ENCODE measurements at places on chromosomes 1 and 21.
A peak's percentile ranks its signal among the peaks of the same experiment; 100 is the strongest.

DNA sequence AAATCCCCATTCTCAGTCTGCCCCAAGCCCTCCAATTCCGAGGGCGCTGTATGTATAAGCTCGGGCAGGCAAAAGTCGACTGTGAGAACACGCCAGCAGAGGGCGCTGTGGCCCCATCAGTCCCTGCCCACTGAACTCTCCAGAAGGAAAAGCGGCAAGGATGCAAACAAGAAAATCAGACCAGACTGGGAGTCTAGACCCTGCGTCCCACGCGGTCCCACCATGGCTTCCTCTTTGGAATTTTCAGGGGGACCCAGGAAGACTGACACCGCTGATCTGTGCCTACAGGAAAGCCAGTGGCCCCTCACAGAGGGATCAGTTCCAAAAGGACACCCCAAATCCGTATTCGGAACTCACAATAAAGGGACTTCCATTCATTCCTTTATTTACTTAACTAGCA is 19.5 kb downstream of the TEX35 start:
- peak; percentile 70 for DNase-seq

- no peak for DNase-seq
Observed at GRCh38 chr1:6035719-6036118, 10.0 kb upstream of the KCNAB2 start.

DNA sequence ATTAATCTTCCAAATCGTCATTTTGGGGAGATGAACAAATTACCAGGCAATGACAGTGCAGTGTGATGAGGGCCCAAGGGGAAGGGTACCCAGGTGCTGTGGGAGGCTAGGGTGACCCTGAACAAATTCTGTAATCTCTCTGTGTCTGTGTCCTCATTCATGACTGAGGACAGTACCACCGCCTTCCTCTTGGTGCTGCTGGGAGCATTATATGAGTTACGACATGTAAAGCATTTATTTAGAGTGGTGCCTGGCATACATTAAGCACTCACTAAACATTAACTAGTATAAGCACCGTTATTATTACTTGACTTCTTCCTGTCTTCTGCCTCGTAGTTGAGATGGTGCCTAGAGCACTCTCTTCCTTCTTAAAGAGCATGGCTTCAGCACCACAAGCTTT is 468.2 kb upstream of the VAMP3 start:
- no peak for DNase-seq

GRCh38 chr1:25083481-25084345 is 148.6 kb downstream of the SYF2 start:
- DNase-seq, result no peak

- no peak for DNase-seq
Observed at GRCh38 chr1:16372535-16373285, 5.7 kb downstream of the SZRD1 start.

DNA sequence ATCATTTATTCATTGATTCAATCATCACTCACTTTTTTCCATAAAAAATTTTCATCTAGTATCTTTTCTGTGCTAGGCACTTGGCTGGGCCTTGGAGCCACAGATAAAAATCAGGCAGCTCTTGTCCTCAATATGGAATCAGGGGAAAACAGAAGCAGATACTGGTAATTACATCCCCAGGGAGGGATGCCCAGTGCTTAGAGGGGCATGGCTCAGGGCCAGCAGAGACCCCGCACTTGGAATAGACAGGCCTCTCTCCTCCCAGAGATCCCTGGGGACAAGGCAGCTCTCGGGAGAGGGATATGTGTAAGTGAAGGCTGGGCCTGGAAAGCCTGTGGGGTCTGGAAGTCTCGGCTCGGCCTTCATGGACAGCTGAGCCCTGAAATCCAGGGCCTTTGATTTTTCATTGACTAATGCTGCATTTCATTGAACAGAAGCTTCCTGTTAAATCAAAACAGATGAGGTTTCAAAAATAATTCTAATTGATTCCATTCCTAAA is 180.4 kb downstream of the FOXD2 start:
- no peak for DNase-seq

DNA sequence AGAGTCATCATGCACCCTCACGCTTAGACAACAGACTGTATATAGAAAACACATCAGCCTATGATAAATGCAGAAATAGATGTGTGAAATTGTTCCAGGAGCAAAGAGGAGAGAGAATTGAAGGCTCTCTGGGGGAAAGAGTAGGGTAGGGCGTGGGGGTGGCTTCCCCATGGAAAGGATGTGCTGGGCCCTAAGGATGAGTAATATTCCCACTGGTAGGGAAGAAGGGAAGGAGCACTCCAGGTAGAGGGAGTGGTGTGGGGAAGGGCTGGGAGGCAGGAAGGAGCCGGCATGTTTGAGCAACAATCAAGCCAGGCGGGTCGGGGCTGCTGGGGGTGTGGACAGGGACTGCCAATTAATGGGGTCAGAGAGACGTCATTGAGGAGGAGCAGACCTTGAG is 10.1 kb upstream of the DISP3 start:
- no peak for DNase-seq

GRCh38 chr1:25875154-25875855 is at the start of gene PAQR7:
PAQR7 (minus strand) TSS chr1:25875708; CDS start chr1:25863839, 11,869 bp downstream.
- DNase-seq, result peak; percentile 61

DNA sequence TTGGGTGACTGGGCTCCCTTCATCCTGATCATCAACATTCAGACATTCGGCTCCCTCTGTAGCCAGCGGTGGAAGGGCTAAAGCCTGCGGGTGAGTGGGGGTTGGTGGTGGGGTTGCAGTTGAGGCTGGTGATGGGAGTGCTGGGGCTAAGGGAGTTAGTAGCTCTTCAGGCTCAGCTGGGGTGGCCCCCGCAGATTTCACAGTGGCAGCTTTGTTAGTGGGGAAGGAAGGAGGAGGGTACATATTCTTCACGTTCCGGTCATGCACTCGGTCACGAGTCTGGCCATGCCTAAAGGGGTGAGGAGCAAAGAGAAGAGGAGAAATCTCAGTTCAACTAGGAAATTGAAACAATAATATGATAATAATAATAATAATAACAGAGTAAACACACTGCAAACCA is 6.8 kb downstream of the PSMB4 start:
- peak; percentile 53 for DNase-seq

DNA sequence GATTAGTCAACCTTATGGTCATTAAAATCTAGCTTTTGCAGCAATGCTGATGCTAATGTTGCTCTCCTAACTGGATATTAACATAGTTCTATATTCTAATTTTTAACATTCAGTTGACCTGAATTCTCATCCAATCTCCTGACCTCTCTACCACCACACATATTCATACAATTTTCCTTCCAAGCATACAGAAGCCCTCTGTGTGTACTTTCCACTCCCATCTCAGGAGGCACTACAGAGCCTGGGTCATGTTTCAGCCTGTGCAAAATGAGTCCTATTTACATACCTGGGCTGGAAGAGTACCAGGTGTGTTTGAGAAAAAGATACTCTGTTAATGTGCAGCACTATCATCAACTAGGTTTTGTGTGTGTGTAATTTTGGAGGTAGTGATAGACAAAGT is 486.3 kb downstream of the NEGR1 start:
- no peak for DNase-seq

DNA sequence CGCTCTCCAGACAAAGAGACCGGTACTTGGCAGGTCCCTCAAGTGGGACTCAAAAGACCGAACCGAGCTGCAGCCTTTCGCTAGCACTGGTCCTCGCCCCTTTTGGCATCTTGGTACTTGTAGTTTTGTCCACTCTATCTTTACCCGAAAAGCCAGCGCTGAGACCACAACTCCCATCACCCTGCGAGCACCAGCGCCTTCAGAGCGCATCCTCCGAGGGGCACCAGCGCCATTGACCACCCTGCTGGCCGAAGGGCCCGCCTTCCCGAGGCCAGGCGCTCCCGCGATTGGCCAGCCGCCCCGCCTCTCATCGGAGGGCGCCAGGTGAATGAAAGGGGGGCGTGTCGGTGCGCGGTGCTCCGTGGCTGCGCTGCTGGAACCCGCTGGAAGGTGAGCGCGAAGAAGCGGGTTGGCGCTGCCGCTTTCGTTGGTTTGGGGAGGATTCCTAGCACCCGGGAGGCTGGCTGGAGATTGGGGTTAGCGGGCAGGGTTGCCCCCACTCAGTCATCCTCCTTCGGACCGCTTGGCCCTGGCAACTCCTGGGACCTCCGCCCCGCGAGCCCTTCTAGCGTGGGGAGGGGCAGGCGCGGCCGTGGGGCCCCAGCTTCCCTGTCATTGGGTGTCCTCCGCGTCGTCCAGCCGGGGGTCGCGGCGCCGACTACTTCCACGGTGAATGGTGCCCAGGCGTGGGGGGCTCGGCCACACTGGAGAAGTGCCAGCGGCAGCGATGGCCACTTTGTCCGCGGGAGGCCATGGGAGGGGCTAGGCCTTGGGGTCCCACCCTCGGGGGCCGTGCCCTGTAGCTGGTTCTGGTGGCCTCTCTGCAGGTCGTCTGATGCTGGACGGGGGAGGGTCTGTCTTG is at the start of gene ZBTB8B:
Gene ZBTB8B, plus strand, starts transcription at position 357 of the 862 bp plus-strand sequence. CDS start 5,553 bp downstream, outside the sequence.
- peak; percentile 82 for DNase-seq

- DNase-seq, result no peak
Observed at GRCh38 chr1:166133857-166134256, 32.9 kb downstream of the FAM78B start.

- DNase-seq, result peak; percentile 87
Observed at GRCh38 chr1:226547754-226548191, 791 bp upstream of the STUM start.

- no peak for DNase-seq
Observed at GRCh38 chr1:87178441-87178840, 150.2 kb upstream of the LMO4 start.

DNA sequence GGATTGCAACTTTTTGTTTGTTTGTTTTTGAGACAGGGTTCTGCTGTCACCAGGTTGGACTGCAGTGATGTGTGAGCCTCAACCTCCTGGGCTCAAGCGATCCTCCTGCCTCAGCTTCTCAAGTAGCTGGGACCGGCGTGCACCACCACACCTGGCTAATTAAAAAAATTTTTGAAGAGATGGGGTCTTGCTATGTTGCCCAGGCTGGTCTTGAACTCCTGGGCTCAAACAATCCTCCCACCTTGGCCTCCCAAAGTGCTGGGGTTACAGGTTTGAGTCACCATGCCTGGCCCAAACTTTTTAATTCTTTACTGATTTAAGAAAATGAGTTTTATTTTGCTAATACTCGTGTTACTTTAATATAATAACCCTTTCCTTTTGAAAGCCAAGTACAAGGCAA is 31.5 kb upstream of the SERPINC1 start:
- no peak for DNase-seq

GRCh38 chr1:156662005-156662799 is 15.0 kb downstream of the NES start:
- DNase-seq, result peak; percentile 96

DNA sequence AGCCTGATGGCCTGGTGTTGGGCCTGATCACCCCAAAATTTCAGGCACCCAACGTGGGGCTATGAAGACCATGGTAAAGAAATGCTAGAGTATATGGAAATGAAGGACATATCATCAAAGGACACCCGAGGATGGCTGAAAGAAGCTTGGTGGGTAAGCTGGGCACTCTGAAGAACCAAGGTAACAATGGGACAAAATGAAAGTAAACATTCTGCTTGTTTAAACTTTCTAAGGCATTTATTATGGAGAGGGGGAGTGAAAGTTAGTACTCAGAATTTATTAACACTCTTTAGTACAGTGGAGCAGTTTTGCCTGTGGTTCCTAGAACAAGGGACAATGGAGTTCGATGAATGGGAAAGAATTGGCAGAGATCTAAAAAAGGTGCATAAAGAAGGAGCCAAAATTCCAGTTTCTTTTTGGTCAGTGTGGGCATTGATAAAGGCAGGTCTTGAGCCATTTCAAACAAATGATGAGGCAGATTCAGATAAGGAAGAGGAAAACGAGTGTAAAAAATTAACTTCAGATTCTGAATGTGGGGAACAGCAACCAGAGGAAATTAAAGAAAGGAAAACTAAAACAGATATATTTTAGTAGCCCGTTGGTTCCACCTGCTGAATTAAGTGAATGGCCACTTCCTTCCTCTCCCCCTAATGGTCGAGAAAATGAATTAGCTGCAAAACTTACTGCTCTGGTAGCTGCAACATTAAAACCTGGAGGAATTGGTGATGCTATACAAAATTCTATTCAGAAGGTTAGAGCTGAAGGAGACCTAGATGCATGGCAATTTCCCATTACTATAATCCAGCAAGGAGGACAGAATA is 8.4 kb upstream of the PM20D1 start:
- no peak for DNase-seq

GRCh38 chr1:94296018-94296417 is 58.6 kb upstream of the ARHGAP29 start:
- peak; percentile 45 for DNase-seq

DNA sequence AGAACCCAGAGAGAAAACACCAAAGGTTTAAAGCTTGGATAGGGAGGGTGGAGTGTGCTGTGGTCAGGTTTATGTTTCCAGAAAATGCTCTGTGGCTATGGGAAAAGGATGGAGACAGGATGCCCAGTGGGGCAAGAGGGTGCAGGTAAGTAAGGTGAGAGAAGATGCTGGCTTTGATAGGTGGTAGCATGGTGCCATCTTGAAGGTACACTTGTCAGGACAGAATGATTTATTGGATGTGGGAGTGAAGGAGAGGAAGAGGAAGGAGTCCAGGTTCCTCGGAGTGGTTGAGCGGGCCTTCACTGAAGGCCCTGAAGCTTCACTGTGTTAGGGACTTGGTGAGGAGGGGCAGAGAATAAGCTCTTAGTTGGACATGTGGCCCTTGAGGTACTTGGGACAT is 3.6 kb downstream of the PTPRF start:
- no peak for DNase-seq

- DNase-seq, result no peak
Observed at GRCh38 chr1:20883766-20884165, 96.7 kb upstream of the HP1BP3 start.

- DNase-seq, result no peak
Observed at GRCh38 chr1:56002231-56002630, 577.1 kb downstream of the PLPP3 start.

GRCh38 chr1:165508291-165508690 is 35.5 kb upstream of the LRRC52 start:
- no peak for DNase-seq

GRCh38 chr1:86184426-86184825 is 27.9 kb upstream of the COL24A1 start:
- DNase-seq, result no peak

- no peak for DNase-seq
Observed at GRCh38 chr21:34814529-34814951, 145.7 kb downstream of the CLIC6 start.

DNA sequence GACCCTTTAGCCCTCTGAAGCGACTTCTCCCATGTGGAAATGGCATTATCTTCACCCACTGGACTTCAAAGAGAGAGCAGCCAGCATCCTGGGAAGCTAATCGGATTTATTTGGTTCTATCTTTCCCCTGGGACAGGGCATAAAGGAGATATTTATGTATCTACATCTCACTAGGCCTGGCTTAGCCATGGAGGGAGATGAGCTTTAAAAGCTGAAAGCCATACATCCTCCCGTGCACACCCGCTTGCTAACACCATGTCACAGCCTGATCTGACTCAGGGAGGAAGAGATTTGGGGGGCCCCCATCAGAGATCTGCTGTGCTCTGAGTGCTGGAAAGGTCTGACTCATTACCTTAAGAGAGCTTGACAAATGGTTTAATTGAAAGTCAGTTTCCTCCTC is 155.9 kb downstream of the PLXNA2 start:
- DNase-seq, result no peak

All from pons (tissue), 1 donor.